ENCODE measurements at places on chromosomes 3 and 15.

GRCh38 chr3:167714871-167715270, 19.8 kb downstream of the PDCD10 start:
- DNase-seq: peak; percentile 6

GRCh38 chr3:187012609-187013051, 82.3 kb downstream of the ST6GAL1 start:
- no peak for DNase-seq

DNA sequence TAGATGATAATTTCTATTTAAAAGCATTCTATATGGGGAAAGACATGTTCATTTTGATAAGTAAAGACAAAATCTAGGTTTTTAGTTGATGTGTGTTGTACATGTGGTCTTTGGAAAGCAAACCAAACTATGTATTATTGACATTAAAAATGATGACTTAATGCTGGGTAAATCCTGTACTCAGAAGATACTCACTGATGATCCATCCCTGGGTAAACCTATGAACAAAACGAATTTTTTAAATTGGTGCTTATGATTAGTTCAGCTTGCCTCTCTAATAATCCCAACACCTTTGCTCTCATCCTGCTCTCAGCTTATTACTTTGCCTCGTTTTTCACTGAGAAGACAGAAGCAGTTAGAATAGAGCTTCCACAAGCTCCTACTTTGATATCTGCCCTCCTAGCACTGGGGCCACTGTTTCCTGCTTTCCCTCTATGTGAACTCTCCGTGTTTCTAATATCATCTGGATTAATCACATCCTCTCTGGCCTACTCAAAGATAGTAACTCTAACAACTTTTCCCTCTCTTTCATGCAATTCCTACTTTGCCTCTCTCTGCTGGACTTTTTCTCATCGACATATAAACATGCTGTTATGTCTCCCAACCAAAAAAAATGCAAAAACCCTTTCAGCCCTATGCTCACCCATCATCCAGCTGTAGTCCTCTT, 29.3 kb downstream of the RARRES1 start:
- peak; percentile 76 for DNase-seq

- DNase-seq: no peak
Measured at GRCh38 chr3:56048946-56049345, 419.3 kb downstream of the ERC2 start.

GRCh38 chr3:108394563-108394962, 98.2 kb downstream of the HHLA2 start:
- no peak for DNase-seq

GRCh38 chr3:36525115-36525801, 145.0 kb downstream of the STAC start:
- DNase-seq: peak; percentile 37

- peak; percentile 23 for DNase-seq
Measured at GRCh38 chr3:4852780-4853748, 126.2 kb upstream of the BHLHE40 start.

DNA sequence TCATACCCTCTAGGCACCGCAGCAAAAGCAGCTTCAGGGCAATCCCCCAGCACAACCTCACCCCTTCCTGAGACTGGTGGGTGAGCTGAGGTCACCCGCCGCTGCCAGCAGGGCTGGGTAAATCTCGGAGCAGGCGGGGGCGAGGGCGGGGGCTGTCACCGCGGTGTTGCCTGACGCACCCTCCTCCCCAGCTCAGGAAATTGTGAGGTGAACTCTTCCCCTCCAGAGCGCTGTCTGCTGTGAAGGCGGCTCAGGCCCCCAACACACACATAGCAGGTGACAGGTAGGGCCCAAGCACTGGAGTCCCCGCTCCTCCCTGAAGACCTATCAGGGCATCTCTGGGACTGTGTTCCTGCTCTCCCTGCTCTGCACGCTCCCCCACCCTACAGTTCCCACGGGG, 30.2 kb upstream of the FURIN start:
- no peak for DNase-seq

DNA sequence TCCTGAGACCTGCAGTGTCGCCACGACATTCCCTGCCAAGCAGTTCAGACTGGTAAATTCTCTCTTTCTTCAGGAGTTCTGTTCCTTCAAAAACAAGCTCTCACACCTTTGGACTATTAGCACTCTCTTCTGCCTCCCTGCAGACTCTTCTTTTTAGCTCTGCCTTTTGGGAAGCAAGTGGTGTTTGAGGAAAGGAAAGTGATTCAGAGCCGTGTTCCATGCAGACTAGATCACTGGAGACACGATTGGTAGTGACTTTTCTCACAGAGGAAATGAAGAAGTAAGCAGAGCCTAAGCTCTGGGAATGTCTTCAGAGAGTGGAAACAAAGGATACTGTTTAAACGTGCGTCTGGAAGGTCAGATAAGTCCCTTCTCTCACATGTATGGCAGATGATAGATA, 270.6 kb upstream of the TPRG1 start:
- DNase-seq: no peak

Measured in fibroblast of skin of scalp (primary cell).